ENCODE measurements at places on chromosomes 6 and 20.
A peak's percentile ranks its signal among the peaks of the same experiment; 100 is the strongest.

DNA sequence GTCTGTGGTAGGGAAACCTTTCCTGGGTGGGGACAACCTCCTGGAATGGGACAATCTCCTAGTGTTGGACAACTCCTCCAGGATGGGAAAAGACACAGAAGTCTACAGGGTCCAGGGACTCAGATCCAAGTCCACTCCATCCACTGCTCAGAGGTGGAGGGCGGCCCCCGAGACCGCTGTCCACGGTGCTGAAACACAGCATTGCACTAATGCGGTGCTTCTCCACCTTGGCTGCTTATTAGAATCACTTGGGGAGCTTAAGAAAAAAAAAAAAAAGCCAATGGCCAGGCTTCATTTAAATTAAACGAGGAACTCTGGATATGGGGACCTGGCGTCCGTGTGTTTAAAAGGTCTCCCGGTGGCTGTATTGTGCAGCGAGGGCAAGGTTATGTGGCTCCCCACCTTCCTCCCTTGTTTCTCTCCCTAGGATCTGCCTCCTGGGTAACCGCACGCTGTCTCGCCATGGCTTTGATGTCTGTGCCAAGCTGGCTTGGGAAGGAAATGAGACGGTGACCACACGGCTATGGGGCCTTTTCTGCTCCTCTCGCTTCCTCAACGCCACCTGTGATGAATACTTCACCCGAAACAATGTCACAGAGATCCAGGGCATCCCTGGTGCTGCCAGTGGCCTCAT lies 12.0 kb downstream of the SLC12A5 start:
- no peak for DNase-seq

GRCh38 chr6:109925075-109925474 lies 53.0 kb upstream of the GPR6 start:
- no peak for DNase-seq

- DNase-seq = no peak
Observed at GRCh38 chr20:11217326-11218172, 543.8 kb upstream of the JAG1 start.

DNA sequence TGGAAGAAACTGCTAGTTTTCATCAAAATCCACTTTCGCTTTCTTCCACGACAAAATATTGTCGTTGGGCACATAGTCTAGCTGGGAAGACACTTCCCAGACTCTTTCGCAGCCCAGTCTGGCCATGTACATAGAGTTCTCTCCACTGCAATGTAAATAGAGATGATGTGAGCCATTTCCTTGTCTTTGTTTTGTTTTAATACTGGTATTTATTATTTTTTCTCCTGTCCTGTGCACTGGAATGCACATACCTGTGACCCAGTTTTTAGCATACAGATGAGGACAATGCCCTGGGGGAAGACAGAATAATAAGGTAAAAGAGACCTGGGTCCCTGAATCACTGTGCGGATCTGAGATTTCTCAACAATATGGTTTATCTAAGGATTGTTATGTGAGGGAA lies 149.5 kb upstream of the BMP5 start:
- no peak for DNase-seq

GRCh38 chr20:48294942-48295341 lies 509.7 kb upstream of the SULF2 start:
- no peak for DNase-seq

DNA sequence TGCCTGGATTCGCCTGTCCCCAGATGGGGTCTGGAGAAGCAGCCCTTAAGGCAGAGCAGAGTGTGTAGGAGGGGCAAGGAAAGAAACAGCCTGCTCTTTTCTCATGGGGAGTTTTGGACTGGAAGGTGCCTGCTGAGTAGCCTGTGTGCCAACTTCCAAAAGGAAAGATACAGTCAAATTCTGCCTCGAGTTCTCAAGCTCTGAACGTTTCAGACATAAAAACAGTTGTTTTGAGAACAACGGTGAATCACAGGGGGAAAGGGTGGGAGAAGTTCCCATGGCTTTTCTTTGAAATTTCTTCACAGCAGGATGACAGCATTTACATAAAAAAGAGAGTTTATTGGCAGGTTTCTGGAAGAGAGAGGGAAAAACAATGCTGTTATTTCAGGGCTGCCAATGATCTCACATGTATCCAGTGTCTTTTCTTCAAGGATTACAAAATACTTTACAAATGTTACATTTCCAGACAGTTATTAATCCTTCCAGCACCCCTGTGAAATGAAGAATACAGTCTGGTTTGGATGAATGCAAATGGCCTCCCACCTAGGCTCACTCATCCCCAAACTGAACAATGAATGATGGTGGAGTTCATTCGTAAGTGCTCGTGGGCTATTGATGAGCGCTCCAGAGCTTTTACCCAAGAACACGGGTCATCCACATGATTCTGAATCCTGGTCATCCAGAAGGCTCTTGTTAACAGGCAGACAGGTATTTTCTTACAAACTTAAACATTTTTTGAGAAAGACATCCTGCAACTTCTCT lies 33.8 kb upstream of the ECI2 start:
- peak; percentile 8 for DNase-seq

GRCh38 chr20:46343348-46343974 lies 35.2 kb upstream of the CDH22 start:
- DNase-seq = no peak
